ENCODE measurements at places on chromosomes 12 and 14.
A peak's percentile ranks its signal among the peaks of the same experiment; 100 is the strongest.

DNA sequence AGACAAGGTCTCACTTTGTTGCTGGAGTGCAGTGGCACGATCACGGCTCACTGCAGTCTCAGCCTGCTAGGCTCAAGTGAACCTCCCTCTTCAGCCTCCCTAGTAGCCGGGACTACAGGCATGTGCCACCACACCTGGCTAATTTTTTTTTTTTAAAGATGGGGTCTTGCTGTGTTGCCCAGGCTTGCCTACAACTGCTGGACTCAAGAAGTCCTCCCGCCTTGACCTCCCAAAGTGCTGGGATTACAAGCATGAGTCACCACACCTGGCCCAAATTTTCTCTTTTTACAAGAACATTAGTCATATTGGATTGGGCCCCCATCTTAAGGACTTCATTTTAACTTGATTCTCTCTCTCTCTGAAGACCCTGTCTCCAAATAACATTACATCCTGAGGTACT lies 7.0 kb upstream of the HECTD4 start:
- DNase-seq, result no peak

GRCh38 chr14:68937471-68938270 lies 41.4 kb downstream of the ACTN1 start:
- no peak for DNase-seq

GRCh38 chr14:89936654-89937185 lies 17.8 kb downstream of the EFCAB11 start:
- no peak for DNase-seq

- DNase-seq, result no peak
These were observed 42.5 kb upstream of the MAP1LC3B2 start for GRCh38 chr12:116516657-116517056.

DNA sequence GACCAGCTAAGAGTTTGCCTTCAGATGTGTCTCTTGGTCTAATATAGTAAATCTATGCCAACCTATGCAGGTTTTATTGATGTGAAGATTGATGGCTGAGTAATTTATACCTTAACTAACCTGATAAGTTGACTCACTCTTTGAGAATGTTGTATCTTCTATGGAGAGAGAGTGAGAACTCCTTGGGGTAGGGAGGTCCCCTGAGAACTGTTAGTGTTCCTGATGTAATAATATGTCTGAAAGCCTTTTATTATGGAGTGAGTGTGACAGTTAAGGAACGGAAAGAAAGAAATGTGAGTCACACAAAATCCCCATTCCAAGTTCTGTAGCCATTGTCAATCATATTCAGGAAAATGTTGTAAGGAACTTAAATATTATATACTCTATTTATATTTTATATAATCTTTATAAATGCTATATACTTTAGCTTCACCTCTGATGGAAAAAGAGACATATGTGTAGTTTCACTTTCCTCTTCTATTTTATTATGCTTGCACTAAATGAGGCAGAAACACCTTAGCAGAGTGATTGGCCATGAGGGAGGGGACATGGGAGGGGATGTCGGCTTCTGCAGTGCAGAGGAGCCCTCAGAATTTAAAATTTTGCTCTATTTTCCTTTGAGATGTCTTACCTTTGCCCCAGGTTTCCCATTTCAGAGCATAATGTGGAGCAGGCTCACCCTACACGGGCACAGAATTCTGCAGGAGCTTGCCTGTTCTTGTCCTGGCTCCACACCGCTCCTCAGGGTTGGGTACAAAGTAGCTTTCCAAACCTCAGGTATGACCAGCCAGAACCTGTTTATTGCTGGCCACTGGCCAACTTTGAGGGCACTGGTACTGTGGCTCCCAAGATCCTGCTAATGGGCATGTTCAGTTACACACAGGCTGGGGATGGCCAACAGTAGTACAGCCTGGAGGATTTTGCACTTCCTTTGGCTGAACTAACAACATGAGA lies 57.7 kb downstream of the ARF6 start:
- DNase-seq, result no peak

DNA sequence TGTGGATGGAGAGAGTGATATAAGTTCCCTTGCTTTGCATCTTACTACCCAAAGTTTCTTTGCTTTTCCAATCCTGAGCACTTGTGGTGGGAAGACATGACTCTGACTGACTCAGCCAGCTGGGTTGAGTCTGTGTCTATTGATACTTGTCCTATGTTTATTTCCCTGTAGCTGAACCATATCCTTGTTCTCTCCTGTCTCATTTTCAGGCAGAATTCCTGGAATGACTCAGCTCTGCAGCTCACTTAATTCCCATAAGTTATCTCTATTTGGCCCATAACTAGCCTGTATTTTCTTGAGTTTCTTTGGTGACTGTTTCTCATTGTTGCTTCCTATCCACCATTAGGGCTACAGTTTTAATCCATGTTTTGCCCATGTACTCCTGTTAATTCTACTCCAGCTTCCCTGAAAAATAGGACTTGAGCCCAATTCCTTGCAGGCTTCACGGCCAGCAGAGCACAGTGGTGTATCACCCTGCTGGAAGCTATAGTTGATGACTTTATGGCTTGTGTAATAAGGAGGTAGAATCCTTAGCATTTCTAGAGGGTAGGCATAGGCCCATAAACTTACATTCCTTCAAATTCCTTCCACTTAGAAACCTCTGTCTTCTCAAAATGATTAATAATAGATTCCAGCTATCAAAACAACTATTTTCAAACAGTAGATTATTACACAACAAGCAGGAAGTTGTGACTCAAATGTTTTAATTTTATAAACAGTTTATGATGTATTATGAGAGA lies 183.1 kb downstream of the TMTC3 start:
- DNase-seq, result peak; percentile 78

DNA sequence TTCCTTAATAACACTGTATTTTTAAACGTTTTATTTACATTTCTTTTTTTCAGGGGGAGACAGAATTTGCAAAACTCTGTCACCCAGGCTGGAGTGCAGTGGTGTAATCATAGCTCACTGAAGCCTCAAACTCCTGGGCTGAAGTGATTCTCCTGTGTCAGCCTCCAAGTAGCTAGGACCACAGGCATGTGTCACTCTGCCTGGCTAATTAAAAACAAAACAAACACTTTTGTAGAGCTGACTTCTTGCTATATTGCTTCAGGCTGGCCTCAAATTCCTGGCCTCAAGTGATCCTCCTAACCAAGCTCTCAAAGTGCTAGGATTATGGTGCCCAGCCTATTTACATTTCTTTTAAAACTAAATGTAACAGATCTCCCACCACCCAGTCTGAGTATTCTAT lies 12.7 kb downstream of the CPSF6 start:
- no peak for DNase-seq

DNA sequence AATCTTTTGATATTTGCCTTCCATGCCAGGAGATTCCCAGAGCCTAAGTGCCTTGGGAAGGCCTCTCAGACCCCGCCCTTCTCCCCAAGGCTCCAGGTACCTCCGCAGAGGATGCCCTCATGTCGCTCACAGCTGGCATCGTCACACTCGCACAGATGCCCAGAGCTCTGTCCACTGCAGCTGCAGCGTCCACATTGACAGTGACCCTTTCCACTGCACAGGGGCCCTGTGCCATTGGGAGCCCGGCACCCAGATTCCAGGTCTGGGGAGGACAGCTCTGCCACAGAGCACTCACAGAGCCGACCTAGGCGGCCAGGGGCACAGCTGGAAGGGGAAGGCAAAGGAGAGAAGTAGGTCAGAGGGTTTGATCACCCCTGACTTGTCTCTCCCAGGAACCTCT lies 12.3 kb upstream of the CSAD start:
- no peak for DNase-seq

DNA sequence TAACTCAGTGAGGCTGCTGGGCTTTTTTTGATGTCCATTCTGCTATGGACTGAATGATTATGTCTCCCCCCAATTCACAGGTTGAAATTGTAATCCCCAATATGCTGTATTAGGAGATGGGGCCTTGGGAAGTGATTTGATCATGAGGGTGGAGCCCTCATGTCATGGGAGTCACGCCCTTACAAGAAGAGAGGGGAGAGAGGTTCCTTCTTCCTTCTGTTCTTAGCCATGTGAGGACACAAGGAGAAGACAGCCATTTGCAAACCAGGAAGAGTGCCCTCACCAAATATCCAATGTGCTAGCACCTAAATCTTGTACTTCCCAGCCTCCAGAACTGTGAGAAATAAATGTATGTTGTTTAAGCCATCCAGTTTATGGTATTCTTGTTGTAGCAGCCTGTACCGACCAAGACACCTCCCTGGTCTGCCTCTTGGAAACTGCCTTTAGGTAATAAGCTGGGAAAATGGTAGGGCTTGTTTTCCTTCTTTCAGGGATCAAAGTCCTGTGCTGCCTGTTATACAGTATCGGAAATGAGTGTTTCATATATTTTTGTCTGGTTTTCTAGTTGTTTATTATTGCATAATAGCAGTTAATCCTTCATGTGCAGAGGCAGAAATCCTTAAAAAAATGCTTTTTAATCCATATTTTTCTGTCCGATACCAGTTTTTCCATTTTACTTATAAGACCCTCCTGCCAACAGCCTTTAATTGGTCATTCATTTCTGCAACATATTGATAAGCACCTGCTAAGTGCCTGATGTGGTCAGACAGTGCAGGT lies 16.3 kb downstream of the BORCS5 start:
- no peak for DNase-seq

GRCh38 chr14:87540339-87540738 lies 452.6 kb downstream of the GALC start:
- no peak for DNase-seq

- DNase-seq, result no peak
These were observed 185.1 kb upstream of the C14orf180 start for GRCh38 chr14:104394409-104394851.

- no peak for DNase-seq
These were observed 6.0 kb downstream of the VPS37B start for GRCh38 chr12:122889761-122890520.

GRCh38 chr14:74962493-74962892 lies 7.1 kb upstream of the PGF start:
- DNase-seq, result no peak

GRCh38 chr12:65935906-65936901 lies 111.9 kb downstream of the HMGA2 start:
- DNase-seq, result no peak

DNA sequence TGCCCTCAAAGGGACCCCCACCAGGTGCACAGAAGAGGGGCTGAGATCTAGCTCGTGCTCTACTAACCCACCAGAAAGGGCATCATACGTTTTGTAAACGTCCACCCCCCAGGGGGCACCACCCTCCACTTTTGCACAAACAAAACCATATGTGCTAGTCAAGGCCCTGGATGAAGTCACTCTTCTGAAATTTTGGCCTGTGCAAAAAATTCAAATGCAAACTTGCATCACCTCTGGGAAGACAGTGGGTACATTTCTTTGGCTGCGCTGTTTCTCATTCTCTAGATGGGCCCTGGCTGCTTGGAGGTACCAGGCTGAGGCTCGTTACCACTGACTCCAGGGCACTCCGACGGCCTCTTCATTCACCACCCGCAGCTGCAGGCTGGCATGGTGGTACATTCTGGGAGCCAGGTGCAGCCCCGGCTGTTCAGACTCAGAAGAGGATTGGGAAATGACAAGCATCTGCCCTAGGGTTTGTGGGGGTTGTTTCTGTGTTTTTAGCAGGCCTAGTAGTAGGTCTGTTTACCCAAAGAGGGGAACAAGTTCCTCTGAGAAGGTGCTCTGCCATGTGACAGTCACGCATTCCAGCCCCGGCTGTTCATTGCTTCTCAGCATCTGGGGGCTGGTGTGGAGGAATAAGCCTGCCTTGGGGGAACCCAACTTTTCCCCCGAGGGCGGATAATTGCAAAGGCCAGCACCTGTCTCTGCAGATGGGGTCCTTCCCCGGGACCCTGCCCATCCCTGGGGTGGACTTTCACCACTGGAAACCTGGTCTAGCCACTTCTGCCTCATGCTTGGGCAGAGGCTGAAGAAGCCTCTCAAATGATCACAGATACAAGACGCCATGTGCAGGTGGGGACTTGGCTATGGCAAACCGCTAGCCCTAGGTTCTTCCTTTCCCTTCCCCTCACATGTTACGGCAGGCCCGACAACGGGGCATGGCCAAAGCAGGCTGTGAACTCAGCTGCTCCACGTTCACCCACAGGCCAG lies 147.6 kb downstream of the DPF3 start:
- DNase-seq, result peak; percentile 40

- DNase-seq, result no peak
These were observed 18.8 kb upstream of the HIGD1C start for GRCh38 chr12:50933459-50934124.

DNA sequence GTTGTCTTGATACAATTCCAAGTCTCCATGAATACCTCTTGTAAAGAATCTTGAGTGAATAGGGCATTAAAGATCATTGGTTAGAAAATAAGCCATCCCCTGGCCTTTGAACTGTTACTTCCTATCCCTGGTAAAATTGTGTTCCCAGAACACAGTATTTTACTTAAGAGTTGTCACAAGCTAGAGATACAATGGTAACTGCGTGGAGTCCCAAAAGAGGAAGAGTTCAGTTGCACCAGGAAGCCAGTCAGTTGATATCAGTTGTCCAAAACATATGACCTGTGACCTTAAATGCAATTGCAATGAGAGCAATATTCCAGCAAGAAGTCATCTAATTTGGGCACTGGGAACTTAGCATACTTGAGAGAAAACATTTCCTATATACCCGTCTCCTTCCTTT lies 117.3 kb downstream of the NEDD1 start:
- no peak for DNase-seq

- no peak for DNase-seq
These were observed 141.0 kb upstream of the ALG10B start for GRCh38 chr12:38175538-38175937.

DNA sequence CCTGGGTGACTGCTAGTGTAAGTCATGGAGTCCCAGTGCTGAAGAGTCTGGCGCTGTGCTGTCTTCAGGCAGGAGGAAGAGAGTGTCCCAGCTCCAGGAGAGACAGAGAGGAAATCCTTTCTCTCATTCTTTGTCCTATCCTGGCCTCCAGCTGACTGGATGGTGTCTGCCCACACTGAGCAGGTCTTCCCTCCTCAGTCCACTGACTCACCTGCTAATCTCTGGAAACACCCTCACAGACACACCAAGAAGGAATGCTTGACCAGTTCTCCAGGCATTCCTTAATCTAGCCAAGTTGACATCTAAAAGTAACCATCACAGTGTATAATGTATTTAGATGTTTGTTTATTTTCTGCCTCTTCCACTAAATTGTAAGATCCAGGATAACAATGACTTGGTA lies 53.9 kb downstream of the EMP1 start:
- no peak for DNase-seq

- no peak for DNase-seq
These were observed 38.9 kb downstream of the FOXN3 start for GRCh38 chr14:89378119-89378518.

GRCh38 chr14:90857866-90858265 lies 41.6 kb upstream of the TTC7B start:
- DNase-seq, result no peak

DNA sequence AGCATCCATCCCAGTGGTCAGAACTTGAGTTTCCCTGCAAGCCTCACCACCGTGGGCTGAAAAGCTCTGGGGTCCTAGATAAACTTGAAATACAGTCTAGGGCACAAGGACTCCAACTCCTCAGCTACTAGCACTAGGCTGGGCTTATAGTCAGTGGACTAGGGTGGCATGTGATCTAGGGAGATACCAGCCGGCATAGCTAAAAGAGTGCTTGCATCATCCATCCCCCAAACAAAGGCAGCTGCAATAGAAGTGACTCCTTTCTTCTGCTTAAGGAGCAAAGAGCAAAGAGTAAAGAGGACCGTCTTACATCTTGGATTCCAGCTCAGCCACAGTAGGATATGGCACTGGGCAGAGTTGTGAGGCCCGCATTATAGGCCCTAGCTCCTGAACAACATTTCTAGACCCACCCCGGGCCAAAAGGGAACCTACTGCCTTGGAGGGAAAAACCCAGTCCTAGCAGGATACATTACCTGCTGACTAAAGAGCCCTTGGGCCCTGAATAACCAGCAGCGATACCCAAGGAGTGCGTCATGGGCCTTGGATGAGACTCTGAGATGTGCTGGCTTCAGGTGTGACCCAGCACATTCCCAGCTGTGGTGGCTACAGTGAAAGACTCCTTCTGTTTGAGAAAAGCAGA lies 17.9 kb upstream of the SOS2 start:
- no peak for DNase-seq
